ENCODE measurements at places on chromosomes 1 and 21.

DNA sequence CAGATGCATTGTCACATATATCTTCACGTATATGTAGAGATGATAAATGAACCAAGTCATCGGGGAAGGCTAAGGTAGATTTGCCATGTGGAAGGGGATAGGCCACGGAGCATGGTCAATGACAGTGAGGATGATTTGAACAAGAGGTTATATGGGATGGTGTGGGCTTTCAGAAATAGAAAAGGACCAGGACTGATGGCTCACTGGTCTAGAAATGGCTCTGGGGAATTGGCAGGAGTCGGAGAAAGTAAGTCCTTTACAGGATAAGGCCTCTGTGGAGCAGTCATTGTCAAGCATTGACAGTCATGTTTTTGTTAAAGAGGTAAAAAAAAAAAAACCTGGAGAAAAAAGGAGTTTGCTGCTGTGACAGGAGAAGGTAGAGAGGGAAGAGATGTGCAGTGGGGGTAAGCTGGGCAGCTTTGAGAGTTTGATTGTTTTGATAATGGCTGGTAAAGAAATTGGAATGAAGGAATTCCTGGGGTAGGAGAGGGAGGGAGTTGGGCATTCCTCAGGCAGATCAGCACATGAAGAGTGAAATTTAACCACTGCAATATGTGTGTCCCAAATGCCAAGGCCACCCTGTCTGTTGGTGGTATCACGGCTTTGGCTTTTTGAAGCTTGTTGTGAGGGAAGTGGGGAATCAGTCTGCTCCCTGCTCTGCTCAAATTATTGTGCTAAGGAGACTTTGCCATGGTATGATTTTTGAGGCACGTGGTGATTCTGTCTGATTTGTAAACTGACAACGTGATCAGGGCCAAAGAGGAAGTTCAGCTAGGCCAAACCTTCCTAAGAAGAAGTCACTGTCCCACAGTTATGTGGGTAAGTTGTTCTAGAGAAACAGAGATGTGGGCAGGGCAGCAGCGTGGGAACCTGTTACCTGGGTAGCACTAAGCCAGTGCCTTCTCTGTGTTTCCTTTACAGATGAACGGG is 26.0 kb downstream of the MACF1 start:
- no peak for DNase-seq

DNA sequence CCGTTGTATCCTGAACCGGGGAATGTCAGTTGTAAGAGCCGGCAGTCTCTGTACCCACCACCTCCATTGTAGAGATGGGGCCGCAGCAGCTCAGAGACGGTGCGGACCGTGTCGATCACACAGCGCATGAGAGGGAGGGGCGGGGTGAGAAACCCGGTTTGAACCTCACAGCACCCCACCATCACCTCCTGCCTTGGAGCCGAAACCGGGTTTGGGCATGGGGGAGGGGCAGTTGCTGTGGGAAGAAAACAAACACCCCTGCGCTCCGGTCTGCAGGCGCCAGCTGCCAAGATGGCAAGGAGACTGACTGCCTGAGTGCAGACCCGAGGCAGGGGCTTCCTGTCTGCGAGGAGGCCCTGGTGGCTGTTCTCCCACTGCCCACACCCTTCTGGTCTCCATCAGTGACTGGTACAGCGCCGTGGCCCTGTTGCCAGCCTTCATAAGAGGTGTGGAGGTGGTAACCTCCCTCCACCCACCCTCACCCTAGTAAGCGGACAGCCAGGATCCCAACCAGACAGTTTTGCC is 69.2 kb upstream of the SSBP3 start:
- no peak for DNase-seq

- DNase-seq = no peak
Measured at GRCh38 chr1:172084876-172085275, 243.6 kb downstream of the DNM3 start.

DNA sequence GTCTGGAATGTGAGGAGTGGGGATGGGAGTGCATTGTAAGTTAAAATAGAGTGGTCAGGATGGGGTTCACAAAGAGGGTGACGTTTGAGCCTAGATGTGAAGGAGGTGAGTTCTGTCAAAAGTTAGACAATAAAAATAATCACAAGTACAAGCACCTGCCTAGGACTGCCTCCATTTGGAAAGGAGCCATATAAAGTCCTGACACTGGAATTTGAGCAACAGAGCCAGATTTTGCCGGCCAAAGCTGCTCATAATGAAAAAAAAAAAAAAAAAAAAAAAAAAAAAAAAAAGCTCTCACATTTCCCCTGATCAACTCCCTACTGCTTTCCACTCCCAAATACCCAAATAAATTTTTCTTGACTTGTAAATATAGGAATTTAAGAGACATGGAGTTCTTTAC is 4.1 kb downstream of the PALMD start:
- DNase-seq = no peak

- no peak for DNase-seq
Measured at GRCh38 chr21:43367859-43368258, 59.1 kb downstream of the SIK1 start.

DNA sequence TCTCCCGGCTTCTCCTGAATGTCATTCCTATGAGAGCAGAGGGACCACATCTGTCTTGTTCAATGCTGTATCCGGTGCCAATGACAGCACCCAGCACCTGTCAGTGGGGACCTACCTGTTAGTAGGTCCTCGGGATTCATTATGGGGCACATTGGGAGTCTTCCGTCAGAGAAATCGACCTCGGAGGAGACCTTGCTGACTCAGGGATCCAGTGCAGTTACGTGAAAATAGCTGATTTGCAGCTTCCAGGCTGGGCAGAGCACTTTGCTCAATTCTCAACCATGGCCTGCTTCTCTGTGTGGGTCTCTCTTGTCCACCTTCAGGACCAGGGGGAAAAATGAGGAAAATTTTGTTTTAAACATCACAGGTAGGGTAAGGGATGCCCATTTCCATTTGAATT is 130.2 kb downstream of the PRDM2 start:
- no peak for DNase-seq

DNA sequence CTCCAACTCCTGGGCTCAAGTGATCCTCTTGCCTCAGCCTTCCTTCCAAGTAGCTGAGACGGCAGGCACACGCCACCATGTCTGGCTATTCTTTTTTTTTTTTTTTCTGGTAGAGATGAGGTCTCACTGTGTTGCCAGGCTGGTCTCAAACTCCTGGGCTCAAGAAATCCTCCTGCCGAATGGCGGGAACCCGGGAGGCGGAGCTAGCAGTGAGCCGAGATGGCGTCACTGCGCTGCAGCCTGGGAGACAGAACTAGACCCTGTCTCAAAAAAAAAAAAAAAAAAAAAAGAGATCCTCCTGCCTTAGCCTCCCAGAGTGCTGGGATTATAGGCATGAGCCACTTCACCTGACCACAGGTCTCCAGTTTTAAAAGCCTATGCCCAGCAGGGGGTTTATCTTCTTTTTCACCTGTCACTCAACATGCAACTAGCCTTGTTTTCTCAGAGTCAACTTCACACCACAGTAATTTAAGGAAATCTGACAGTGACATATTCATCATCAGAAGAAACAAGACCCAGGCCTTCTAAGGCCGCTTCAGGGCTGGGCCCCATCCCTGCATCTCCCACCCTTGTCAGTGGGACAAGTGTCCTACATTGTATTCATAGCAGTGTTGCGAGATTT is 38.3 kb upstream of the GALNT2 start:
- DNase-seq = no peak

DNA sequence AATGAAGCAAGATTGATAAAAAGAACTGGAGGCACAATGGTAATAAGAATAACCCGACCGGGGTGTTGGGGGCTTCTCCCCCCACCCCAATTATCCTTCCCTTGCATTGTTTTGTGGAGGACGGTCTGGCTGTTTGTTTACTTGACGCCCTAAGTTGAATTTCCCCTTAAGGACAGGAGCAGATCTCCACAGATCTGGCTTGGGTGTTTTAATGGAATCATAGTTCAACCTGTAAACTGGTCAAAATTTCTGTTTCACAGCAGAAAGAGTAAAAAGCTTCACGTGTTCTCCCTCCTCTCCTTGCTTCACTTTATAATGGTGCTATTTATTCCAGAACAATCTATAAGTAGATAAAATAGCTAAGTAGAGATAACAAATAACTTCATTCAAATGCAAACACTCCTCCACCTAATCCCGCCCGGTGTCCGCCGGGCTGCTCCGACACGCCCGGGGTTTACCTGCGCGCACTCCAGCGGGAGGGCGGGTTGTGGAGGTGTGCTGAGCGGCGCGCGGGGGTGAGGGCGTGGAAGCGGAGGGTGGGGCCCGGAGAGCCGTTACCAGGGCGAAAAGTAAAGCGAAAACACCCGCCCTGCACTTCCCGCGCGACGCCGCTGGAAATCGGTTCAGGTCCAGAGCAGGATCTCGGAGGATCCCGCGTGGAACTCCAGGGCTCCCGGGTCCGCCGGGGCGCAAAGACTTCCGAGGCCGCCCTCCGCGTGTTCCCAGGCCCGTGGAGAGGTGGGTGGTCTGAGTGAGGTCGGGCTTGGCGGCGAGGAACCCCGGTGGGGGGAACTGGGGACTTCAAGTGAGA is 2.0 kb upstream of the ATF3 start:
- no peak for DNase-seq

GRCh38 chr1:243313635-243314536 is 58.0 kb downstream of the SDCCAG8 start:
- DNase-seq = no peak

DNA sequence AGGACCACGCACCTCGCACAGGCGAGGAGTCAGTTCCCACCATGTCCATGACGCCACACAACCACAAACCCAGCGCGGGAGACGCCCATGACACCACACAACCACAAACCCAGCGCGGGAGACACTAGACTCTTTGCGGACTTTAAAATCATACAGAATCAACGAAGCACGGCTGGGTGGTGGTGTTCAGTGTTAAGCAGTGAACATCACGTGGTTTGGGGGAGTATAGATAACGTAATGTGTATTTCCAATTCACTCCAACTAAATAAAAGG is 19.2 kb downstream of the PTTG1IP start:
- DNase-seq = no peak

- no peak for DNase-seq
Measured at GRCh38 chr1:225437710-225438437, 10.0 kb upstream of the LBR start.
